ENCODE measurements at places on chromosomes 6 and 20.

GRCh38 chr20:57391439-57392301 is 474 bp downstream of the RBM38 start:
- peak; percentile 49 for DNase-seq

DNA sequence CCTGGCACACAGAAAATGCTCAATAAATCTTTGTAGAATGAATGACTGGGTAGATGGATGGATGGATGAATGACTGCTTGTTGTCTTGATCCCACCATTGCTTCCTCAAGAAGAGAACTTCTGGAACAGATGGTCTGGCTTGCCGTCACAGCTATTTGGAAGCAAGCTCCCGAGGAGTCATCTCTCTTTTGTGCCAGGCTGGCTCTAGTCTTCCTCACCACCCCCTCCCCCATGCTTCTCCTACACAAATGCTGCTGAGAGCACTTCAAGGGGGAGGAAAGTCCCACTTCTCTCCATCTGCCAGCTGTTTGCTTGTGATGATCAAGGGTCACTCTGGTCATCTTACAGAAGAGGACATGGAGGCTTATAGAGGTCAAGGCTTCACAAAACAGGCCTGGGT is 11.6 kb upstream of the KCNG1 start:
- DNase-seq, result no peak

DNA sequence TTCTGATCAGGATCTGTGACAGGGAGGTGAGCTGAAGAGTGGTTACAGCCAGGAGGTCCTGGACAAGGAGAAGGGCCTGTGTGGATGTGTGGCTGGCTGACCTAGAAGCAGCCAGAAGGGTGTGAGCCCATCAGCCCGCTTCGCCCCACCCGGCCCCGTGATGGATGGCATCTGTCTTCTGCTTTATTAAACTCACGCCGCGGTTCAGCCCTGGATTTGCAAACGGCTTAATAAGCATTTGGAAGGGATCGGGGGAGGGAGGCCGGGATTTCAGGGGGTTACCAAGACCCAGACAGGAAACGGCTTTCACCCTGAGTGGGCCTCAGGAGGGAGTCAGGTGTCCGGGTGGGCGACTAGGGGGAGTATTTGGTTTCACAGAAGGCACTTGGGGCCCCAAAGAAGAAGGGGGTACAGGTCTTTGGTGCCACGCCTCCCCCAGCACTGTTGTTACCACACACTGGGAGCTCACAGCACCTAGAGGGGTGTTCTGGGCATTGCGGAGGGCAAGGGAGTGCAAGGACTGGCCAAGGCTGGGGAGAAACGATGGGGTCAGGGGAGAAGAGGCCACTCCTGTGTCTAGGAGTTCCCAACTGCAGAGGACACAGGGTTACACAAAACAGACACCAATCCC is 53.8 kb upstream of the FOXP4 start:
- DNase-seq, result peak; percentile 80

- DNase-seq, result no peak
Measured at GRCh38 chr20:37650661-37651060, 43.2 kb upstream of the CTNNBL1 start.

GRCh38 chr6:150134280-150134920 is 8.4 kb upstream of the PPP1R14C start:
- DNase-seq, result no peak

GRCh38 chr6:85887461-85887860 is 244.8 kb upstream of the SYNCRIP start:
- DNase-seq, result no peak

GRCh38 chr6:3946778-3947177 is 97.6 kb downstream of the FAM50B start:
- no peak for DNase-seq

Data from retina (tissue), 1 donor.